ENCODE measurements at places on chromosomes 2 and 18. TPM values are rescaled to one million over a fixed set of nuclear protein-coding genes. Genes with fewer than 3 reads are reported as not detected.

The INPP5D gene
- polyA plus RNA-seq = 0.95 TPM

The SYT4 gene
- polyA plus RNA-seq = 0.31 TPM

The PSMA8 gene
- not detected for polyA plus RNA-seq

The TLK1 gene
- polyA plus RNA-seq = 12.3 TPM

The SOWAHC gene
- 7.9 TPM for polyA plus RNA-seq

The TNP1 gene
- not detected for polyA plus RNA-seq

The RPS27A gene
- 2,840 TPM for polyA plus RNA-seq

The RFTN2 gene
- polyA plus RNA-seq = 8.8 TPM

The CCDC141 gene
- 0.13 TPM for polyA plus RNA-seq

The NPPC gene
- polyA plus RNA-seq = 0.88 TPM

The C1QL2 gene
- polyA plus RNA-seq = 0.10 TPM

The FAP gene
- polyA plus RNA-seq = 19.2 TPM

The CD207 gene
- not detected for polyA plus RNA-seq

The ERBB4 gene
- 1.3 TPM for polyA plus RNA-seq

The POLR1A gene
- 1.4 TPM for polyA plus RNA-seq

The ICA1L gene
- polyA plus RNA-seq = 8.4 TPM
